Heart right ventricle (tissue), 16 donors: ENCODE measurements at places on chromosomes 1 and 21. TPM values are rescaled to one million over a fixed set of nuclear protein-coding genes. Genes with fewer than 3 reads are reported as not detected.

DNA sequence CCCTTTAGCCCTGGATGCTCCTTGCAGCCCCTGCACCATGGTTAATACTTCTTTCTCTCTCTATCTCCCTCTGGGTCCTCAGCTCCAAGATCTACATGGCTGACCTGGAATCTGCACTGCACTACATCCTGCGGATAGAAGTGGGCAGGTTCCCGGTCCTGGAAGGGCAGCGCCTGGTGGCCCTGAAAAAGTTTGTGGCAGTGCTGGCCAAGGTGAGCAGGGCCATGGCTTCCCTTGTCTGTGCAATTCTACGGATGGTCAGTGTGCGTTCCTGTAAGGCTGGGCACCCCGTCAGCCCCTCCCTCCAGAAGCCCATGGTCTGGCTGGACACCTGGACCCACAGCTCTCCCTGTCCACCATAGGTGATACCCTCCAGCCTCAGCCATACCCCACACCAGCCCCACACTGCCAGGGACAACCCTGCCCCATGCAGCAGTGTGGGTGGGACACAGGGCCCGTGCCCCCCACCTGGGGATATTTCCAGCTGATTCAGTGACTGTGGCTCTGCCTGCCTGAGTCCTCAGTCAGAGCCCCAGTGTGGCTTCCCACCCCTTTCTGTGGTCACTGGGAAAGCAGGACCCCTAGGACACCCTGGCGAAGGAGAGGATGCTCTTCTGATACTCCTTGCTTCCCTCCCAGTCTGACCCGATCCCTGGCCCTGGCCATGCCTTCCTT, 31.4 kb downstream of the QSOX1 start:
- H3K4me1 ChIP-seq: no peaks in the 10 kb centered on the region
- no peak overlapping the region for H3K27ac ChIP-seq
- no peak overlapping the region for H3K4me3 ChIP-seq
- DNase-seq: no peak
- peaks cover 95% of the 10 kb centered on the region for H3K36me3 ChIP-seq

- no peak overlapping the region for H3K4me3 ChIP-seq
- DNase-seq: no peak
- H3K36me3 ChIP-seq: no peaks in the 10 kb centered on the region
- H3K4me1 ChIP-seq: peaks cover 12% of the 10 kb centered on the region
- no peaks in the 10 kb centered on the region for H3K27me3 ChIP-seq
Observed at GRCh38 chr1:227540170-227541098, 22.9 kb upstream of the ZNF678 start.

Gene BSND
- not detected for total RNA-seq

GRCh38 chr21:15436031-15436430, 293.8 kb upstream of the USP25 start:
- DNase-seq: no peak
- H3K36me3 ChIP-seq: no peaks in the 10 kb centered on the region
- H3K4me1 ChIP-seq: peaks cover 2% of the 10 kb centered on the region
- H3K27ac ChIP-seq: no peak overlapping the region
- no peak overlapping the region for H3K4me3 ChIP-seq
- H3K27me3 ChIP-seq: no peaks in the 10 kb centered on the region

Gene PROX1
- 132 TPM for total RNA-seq

DNA sequence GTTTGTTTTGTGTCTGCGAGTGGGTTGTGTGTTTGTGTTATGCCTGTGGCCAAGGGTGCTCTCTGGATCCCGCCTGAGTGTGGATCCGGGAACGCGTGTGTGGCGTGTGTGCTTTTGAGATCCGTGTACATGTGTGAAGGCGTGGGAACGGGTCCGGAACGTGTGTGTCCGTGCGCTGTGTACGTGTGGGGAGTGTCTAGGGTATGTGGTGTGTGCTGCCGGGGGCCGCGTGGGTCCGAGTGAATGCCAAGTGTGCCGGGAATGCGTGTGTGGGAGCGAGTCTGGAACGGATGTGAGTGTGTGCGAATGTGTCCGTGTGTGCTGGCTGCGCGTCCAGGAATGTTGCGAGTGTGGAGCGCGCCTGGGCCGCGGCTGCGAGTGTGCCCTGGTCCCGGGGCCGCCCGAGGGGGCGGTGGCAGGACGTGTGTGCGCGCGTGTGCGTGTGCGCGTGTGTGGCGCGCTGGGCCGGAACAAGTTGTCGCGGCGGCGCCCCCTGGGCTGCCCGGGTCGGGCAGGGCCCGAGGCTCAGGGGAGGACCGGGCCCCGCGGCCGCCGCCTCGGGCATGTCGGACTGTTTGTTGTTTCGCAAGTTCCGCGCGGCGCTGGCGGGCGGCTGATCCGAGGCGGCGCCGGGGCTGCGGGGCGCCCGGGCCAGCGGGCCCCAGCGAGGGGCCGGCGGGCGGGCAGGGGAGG, 953 bp downstream of the PTPRU start:
- H3K36me3 ChIP-seq: no peaks in the 10 kb centered on the region
- H3K4me3 ChIP-seq: peak overlapping the region; percentile 52
- peak overlapping the region; percentile 13 for H3K27ac ChIP-seq
- no peaks in the 10 kb centered on the region for H3K27me3 ChIP-seq
- peak; percentile 21 for DNase-seq

Gene EPB41
- total RNA-seq: 22.0 TPM

- no peak for DNase-seq
- H3K27me3 ChIP-seq: no peaks in the 10 kb centered on the region
- no peaks in the 10 kb centered on the region for H3K36me3 ChIP-seq
- peaks cover 17% of the 10 kb centered on the region for H3K4me1 ChIP-seq
- no peak overlapping the region for H3K27ac ChIP-seq
Observed at GRCh38 chr1:16066245-16066644, 7.2 kb downstream of the FAM131C start.

DNA sequence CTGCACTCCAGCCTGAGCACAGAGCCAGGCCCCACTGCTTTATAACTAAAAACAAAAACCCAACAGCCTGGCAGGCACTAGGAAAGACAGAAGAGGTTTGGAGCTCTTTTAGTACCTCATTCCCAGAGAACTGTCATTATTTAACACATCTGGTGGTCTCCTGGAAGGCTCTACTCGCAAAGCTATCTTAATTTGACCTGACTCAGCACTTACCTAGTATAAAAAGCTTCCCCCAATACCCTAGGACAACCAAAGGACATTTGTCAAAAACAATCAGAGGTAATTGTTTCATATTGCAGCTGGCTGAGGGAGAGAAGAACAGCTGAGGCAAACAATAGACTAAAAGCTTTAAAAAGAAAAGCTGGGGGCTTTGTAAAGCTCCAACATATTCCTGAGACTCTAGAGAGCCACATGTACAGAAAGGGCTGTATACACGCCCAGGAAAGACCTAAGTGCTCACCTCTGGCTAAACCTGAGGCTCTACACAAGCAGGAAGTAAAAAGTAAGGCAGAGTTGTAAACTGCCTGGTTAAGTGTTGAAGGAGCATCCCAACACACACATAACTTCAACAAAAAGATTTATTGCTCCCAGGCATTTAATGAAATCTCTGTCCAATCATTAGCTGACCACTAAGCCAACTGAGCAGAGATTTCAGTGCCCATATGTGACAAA, 25.0 kb downstream of the ZNF644 start:
- H3K27me3 ChIP-seq: no peaks in the 10 kb centered on the region
- no peak for DNase-seq
- H3K27ac ChIP-seq: no peak overlapping the region
- H3K4me3 ChIP-seq: no peak overlapping the region

- H3K27ac ChIP-seq: no peak overlapping the region
- no peaks in the 10 kb centered on the region for H3K36me3 ChIP-seq
- H3K4me1 ChIP-seq: no peaks in the 10 kb centered on the region
- no peak for DNase-seq
- H3K27me3 ChIP-seq: peaks cover 19% of the 10 kb centered on the region
- no peak overlapping the region for H3K4me3 ChIP-seq
Observed at GRCh38 chr1:181390410-181391077, 92.8 kb upstream of the CACNA1E start.
